ENCODE measurements at places on chromosomes 11 and 22.

- DNase-seq = no peak
Observed at GRCh38 chr11:15758857-15759465, 597.4 kb downstream of the SOX6 start.

- DNase-seq = no peak
Observed at GRCh38 chr11:111245425-111245824, at the start of gene POU2AF2. Gene POU2AF2 (plus strand): TSS chr11:111245725. CDS start chr11:111245854, 129 bp downstream.

DNA sequence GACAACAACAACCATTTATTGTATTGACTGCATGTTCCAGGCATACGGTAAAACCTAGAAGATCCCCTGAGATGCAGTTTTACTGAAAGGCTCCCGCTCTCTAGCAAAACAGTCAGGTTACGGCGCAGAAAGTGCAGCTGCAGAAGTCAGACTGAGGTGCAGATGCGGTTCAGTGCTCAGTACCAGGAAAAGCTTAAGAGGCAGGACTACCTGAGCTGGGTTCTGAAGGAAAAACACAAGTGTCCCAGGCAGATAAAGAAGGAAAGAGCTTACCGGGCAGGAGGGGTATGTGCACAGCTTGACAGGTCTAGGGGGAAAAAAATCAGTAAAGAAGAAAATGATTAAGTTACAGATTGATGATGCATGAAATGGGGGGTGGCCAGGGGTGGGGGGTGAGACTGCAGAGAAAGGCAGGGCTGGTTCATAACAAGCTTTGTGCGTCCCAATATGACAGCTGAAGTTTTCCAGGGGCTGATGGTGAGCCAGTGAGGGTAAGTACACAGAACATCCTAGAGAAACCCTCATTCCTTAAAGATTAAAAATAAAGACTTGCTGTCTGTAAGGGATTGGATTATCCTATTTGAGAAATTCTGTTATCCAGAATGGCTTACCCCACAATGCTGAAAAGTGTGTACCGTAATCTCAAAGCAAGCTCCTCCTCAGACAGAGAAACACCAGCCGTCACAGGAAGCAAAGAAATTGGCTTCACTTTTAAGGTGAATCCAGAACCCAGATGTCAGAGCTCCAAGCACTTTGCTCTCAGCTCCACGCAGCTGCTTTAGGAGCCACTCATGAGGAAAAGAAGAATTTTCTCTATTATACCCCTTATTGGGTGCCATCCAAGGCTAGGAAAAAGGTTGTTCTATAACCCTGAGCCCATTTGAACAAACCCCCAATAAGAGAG lies 11.9 kb downstream of the LARGE1 start:
- DNase-seq = no peak

- DNase-seq = no peak
Observed at GRCh38 chr11:101264306-101264705, 134.7 kb upstream of the PGR start.

DNA sequence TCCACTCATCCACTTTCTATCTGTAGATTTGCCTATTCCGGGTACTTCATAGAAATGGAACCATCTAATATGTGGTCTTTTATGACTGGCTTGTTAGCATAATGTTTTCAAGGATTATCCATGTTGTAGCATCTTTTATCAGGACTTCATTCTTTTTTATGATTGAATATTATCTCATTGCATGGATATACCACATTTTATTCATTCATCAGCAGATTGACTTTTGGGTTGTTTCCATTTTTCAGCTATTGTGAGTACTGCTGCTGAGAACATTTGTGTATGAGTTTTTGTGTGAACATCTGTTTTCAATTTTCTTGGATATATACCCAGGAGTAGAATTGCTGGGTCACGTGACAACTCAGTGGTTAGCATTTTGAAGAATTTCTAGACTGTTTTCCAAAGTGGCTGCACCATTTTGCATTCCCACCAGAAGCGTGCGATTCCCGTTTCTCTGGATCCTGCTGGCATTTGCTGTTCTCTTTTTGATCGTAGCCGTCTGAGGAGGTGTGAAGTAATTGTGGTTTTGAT lies 8.9 kb downstream of the DERL3 start:
- peak; percentile 82 for DNase-seq

DNA sequence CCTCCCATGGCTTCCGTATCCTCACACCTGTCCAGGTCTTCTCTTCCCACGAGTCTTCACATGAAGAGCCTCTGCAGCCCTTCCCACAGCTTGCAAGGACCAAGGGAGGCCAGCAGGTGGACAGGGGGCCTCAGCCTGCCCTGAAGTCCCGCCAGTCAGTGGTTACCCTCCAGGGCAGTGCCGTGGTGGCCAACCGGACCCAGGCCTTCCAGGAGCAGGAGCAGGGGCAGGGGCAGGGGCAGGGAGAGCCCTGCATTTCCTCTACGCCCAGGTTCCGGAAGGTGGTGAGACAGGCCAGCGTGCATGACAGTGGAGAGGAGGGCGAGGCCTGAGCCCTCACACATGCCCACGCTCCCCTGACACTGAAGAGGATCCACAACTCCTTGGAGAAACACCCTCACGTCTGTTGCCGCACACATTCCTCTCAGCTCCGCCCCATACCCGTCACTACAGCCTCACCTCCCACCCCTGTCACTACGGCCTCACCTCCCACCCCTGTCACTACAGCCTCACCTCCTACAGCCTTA lies 8.3 kb downstream of the SSH3 start:
- DNase-seq = no peak

- DNase-seq = peak; percentile 32
Observed at GRCh38 chr11:86548271-86548917, 124.0 kb downstream of the ME3 start.

- DNase-seq = no peak
Observed at GRCh38 chr11:69651834-69652620, 11.1 kb downstream of the CCND1 start.

DNA sequence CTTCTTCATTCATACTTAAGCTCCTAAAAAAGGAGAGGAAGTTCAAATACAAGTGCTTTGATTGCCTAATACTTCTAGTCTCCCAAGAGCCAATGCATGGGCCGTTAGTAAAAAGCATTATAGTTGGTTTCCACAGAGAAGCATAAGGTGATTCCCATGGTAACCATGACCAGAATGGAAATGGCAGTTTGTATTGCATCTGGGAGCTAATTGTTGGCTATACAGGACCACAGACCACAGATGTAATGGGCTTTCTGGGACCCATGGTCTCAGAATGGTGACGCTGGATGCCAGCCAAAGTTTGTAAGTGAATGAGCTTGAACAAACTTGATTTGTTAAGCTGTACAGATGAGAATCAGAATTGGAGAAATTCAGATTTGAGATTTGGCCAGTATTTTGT lies 333.9 kb upstream of the C11orf87 start:
- no peak for DNase-seq

DNA sequence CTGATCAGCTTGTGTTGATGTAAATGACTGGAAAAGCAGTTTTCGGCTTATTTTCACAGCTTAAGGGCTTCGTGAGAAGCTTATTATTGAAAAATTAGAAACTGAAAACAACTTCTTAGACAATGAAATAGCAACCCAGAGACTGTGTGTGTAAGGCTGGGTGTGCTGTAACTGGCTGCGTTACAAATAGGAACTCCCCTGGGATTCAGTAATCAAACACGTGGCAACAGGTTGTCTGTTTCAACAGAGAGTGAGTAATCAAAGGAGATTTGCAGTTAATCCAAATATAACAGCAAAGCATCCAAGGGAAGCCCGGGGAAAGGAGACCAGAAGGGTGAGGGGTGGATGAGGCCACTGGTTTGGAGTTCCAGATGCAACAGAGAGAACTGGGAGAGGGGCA lies 19.2 kb downstream of the NTM start:
- no peak for DNase-seq

DNA sequence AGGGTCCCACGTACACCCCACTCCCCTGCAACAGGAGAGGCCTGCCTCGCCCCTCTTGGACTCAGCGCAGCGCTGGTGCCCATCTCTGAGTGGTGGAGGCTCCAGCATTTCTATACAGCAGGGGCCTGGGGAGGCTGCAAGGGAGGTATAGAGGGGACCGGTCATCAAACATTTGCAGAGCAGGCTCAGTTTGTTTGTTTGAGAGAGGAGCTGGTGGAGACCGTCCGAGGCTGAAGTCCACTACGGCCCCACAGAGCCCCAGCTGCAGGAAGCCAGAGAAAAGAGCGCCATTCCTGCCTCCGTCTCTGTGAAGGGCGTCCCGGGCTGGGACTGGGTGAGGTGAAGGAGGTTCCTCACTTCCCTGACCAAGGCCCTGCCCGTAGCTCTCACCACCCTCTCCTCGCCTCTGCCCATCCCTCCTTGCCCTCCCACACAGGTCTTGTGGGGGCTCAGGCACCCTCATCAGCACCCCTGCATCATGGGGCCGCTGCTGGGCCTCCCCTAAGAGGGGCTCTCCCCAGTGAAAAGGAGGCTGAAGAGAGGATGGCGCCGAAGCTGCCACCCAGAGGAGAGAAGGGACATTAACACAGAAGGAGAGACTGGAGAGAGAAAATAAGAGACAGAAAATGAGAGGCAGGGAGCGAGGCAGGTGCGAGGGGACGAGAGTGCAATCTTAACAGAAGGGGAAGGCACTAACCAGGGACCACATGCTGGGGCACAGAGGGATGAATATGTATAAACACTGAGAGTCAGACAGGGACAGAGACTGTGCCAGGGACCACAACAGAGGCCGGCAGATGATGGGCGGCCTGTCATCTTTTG lies 24.5 kb downstream of the RPUSD4 start:
- no peak for DNase-seq

GRCh38 chr11:119378851-119379465 lies 2.5 kb downstream of the USP2 start:
- DNase-seq = no peak

DNA sequence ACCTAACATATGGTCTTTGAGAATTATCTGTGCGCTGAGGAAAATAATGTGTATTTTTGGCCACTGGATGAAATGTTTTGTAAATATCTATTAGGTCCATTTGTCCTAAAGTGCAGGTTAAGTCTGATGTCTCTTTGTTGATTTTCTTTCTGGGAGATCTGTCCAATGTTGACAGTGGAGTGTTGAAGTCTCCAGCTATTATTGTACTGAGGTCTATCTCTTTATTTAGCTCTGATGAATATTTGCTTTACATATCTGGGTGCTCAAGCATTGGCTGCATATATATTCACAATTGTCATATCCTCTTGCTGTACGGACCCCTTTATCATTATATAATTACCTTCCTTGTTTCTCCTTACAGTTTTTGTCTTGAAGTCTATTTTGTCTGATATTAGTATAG lies 833.8 kb downstream of the DLG2 start:
- DNase-seq = no peak

All from EL (cell line).